Naive thymus-derived CD8-positive, alpha-beta T cell (primary cell): ENCODE measurements at places on chromosomes 11 and 22. TPM values are rescaled to one million over a fixed set of nuclear protein-coding genes. Genes with fewer than 3 reads are reported as not detected.

GRCh38 chr11:73907191-73907590, 30.4 kb downstream of the PAAF1 start:
- H3K36me3 ChIP-seq: peaks cover 9% of the 10 kb centered on the region
- H3K4me3 ChIP-seq: no peak overlapping the region
- no peak overlapping the region for H3K27ac ChIP-seq

GRCh38 chr11:4068962-4069361, 25.6 kb upstream of the RRM1 start:
- peak overlapping the region; percentile 79 for H3K27ac ChIP-seq
- H3K36me3 ChIP-seq: no peaks in the 10 kb centered on the region
- no peak for DNase-seq

- no peak for DNase-seq
- H3K4me3 ChIP-seq: peak overlapping the region; percentile 85
- H3K27ac ChIP-seq: peak overlapping the region; percentile 99
- H3K36me3 ChIP-seq: peaks cover 28% of the 10 kb centered on the region
- peaks cover 50% of the 10 kb centered on the region for H3K4me1 ChIP-seq
Measured at GRCh38 chr11:125593114-125593820, 615 bp downstream of the STT3A start.

GP1BB gene
- total RNA-seq: not detected

NELL1 gene
- total RNA-seq: not detected
